ENCODE measurements at places on chromosomes 4 and X.

DNA sequence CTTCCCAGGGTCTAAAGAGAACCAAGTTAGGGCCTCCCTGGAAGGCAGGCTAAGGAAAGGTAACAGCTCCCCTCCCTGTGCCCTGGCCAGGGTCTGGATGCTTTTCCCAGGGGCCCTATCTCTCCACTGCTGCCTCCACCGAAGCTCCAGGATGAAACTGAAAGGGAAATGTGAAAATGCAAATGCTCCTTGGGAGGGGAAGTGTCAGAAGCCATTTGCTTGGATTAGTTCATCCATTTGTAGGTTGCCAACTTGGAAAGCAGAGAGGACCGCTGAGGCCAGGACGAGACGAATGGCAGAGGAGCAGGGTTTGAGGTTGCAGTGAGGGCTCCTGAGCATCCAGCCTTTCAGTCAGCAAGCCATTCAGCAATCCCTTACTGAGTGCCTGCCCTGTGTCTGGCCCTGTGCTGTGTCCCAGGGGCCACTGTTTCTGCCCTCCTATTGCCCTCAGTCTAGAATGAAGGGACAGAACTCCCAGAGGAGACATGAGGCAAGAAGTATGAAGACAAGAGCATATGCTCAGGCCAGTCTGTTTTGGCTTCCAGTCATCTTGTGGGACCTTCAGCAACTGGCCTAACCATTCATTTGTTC lies 45.9 kb upstream of the PGRMC1 start:
- DNase-seq, result no peak

- no peak for DNase-seq
These were observed 55.9 kb upstream of the FGFBP2 start for GRCh38 chr4:16018841-16019240.

GRCh38 chr4:119615068-119615719 lies 13.4 kb downstream of the PDE5A start:
- no peak for DNase-seq

DNA sequence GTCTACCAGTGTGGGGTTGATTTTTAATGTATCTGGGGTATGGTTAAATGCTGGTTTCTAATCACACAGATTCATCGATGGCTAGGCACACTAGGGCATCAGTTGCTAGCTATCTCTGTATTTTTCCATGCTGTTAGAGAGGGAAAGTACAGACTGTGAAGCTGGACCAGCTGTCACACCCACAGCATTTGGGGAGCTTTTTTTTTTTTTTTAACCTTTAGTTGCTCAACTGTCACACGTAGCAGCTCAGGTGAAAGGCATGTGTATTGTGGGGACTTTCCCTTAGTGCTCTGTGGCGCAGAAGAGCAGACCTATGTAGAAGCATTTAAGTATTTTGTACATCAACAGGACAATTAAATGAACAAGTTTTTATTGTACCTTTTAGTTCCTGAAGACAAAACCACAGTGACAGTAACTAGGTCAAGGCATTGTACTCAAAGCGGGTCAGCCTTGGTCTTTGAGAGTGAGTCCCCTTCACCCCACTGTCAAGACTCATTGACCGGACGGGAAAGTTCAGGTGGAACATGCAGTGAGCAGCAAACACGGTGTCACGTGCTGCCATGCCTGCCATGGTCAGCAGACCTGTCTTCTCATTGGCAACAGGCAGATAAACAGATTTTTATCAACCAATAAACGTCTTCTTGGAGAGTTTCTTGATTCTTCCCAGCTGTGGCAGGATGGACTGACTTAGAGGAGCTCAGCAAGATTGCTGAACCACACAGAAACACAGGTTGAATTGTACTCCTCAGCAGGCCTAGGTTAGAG lies 65.3 kb downstream of the CASP3 start:
- no peak for DNase-seq

DNA sequence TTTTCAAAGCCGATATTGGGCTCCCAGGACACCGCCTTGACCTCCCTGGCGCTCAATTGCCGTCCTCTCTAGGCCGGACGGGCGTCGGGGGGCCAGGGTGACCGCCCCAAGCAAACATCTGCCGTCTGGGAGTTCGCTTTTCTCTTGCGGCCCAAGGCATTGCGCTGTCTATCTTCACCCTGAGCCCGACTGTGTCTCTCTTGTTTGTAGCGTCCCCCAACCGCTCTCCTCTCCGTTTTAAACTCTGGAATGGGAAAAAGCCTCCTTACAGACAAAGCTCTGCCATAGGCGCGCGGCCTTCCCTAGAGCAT lies 551 bp upstream of the ARX start:
- no peak for DNase-seq

DNA sequence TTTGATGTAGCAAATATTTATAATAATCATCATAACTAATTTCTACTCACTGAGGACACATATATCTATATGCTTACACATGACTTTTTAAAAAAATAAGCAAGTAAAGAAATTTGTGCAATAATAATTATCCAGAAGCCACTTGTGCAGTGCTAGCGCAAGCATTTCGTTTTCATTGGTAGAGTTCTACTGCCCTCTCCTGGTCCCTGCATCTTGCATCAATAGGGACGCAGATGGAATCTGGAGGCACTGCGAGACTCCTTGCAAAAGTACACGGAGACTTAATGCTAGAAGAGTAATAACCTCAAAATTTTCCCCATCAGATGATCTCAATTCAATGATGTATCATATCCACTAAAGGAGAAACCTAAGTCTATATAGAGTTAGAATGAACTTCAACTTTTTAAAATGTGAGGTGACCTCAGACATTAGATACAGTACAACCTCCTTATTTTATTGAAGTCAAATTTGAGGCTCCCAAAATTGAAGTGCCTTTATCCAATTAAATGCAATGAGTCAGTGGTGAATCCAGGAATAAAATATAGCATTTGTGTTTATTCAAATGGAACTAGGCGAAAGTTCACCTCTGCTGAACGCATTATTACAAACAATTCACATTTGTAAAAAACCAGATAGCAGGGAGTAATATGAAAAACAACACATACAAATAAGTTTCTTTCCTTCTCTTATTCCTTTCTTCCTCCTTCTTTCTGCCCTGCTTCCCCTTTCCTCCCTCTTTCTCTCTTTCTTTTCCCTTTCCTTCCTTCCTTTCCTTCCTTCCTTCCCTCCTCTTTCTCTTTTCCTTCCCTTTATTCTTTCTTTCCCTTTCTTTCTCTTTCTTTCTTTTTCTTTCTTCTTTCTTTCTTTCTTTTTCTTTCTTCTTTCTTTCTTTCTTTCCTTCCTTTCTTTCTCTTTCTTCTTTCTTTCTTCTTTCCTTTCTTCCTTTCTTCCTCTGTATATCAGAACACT lies 450.0 kb downstream of the ANKRD50 start:
- peak; percentile 83 for DNase-seq

- no peak for DNase-seq
These were observed 56.9 kb upstream of the ADRA2C start for GRCh38 chr4:3709061-3709845.

DNA sequence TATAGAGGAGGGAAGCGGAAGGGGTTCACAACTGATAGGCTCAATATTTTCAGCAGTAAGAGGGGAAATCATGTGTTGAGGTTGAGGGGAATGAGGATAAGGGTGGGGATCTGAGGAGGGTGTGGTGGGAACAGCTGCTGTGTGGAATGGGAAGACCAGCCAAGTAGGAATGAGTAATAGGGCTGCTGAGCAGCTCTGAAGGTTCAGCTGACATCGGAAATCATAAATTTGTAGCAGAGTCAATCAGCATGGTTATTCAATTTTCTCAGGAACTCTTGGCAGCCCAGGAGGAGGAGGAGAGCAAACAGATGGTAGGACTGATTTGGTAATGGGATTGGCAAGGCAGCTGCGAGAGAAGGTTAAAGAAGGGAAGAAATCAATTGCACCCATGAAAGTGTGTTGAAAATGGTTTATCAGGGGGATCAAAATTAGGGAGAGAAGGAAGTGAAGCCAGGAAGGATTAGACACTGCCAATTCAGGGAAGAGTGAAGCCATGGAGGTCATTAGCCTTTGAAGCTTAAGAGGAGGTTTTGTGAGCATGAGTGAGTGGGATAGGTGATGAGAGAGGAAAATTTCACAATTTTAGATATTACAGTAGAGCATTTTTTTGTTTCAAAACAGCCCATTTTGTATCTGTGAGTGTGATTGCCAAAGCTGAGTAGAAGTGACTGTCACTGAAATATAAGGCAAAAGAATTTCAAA lies 82.6 kb downstream of the PCDH7 start:
- peak; percentile 85 for DNase-seq

DNA sequence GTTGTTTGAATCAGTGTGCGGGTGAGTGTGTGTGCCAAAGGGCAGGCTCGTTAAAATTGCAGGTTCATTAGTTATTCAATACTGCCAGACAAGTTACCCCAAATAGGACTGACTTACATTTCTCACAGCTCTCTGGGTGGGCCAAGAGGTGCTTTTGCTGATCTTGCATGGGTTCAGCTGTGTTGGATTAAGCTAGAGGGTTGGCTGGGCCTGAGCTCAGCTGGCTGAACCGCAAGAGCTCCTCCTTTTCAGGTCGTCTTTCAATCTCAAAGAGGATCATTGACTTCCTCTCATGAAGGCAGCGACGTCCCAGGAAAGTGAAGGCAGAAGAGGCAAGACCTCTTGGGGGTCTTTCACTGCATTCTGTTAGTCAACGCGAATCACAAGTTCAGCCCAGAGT lies 343.3 kb upstream of the FRG1 start:
- no peak for DNase-seq

Data from fibroblast of skin of abdomen (primary cell).